ENCODE measurements at places on chromosomes 3 and 15.

DNA sequence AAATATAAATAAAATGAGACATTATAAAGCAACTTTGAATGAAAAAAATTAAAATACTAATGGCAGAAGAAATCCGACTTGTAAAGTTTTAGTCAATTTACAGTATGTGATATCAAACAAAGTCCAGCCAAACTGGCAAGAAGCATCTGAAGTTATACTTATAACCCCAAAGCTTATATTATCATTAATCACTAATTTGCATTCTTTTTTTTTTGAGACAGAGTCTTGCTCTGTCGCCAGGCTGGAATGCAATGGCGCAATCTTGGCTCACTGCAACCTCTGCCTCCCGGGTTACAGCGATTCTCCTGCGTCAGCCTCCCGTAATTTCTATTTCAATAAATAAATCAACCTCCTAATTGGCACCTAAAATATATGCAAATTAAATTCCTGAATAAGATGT is 80.1 kb downstream of the AQR start:
- no peak for DNase-seq

GRCh38 chr3:26621176-26621575 is 1.4 kb upstream of the LRRC3B start:
- no peak for DNase-seq

- DNase-seq, result no peak
These were observed 85.3 kb downstream of the RPLP1 start for GRCh38 chr15:69537901-69538300.

DNA sequence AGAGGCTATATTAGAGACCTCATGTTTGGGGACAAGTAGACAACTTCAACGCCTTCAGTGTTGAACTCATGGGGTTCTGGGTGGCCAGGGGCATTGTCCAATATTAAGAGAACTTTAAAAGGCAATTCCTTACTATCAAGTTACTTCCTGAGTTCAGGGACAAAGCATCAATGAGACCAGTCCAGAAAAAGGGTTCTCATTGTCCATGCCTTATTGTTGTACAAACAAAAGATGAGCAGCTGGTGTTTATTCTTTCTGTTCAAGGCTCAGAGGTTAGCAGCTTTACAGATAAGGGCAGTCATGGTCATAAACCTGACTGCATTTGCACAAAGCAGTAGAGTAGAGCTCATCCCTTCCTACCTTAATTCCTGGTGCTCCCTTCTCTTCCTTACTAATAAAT is 18.5 kb upstream of the PDHB start:
- DNase-seq, result no peak

- DNase-seq, result no peak
These were observed 20.8 kb downstream of the CORO2B start for GRCh38 chr15:68599560-68600071.

- peak; percentile 25 for DNase-seq
These were observed 5.2 kb upstream of the EBLN2 start for GRCh38 chr3:73056014-73056844.

DNA sequence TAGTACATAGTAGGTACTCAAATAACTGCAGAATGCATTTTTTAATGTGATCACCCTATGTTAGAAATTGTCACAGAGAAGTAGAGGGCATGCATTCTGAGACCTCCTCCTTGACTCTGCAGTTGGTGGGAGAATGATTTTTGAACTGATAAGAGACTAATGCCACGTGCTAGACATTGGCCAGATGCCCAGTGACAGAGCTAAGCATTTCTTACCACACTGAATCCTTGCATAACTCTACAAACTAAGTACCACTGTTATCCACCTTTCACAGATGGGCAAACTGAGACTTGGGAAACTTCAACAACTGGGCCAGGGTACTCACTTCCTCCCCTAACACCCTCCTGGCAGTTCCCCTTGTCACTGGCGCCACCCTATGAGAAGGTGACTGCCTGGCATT is 33.5 kb upstream of the SPATA12 start:
- DNase-seq, result no peak

DNA sequence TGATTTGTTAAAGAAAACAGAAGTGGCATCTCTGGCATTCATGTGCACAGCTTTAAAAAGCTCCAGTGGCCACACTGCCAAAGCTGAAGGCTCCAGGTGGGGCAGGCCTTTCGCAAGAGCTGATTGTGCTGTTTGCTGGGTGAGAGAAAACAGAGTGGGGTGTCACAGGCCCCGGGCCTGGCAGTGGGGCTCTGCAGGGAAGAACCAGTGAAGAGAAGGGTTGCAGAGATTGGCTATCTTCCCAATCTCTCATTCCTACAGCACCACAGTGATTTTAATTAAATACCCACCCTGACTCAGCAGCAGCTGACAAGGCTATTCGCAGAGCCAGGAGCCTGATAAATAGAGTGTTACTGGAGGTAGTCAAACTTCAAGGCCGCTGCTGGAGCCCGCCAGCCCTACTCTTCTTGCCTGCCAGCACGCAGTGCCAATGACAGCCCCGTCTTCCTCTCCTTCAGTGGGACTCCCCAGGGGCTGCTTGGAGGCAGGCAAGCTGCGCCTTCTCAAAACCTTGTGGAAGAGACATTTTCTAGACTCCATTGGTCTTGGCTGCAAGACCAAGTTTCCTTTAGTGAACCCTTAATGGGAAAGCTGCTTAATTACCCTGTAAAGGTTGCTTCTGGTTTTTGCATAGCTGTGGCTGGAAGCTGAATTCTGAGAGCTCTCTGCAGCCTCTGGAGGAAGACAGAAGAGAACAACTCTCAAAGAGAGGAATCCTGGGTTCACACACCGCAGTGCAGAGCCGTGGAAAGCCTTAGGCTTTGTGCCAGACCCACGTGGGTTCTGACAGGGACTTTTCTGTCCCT is 225.8 kb upstream of the SLCO3A1 start:
- no peak for DNase-seq

GRCh38 chr3:149376718-149377407 is 586 bp downstream of the TM4SF1 start:
- no peak for DNase-seq

DNA sequence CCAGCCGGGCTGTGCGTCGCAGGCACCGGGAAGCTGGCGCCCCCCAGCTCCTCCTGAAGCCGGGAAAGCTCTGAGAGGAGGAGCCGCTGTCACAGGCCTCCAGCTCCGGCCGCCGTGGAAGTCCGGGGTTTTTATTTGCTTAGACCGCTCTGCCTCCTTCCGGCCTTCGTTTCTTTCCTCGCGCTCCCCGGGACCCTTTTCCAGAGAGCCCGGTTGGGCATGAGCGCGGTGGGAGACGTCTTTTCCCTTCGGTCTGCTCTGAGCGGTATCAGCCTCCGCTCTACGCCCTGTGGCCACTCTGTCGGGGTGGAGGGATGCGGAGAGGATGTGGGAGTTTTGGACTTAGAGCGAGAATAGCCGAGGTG is 559 bp downstream of the SENP5 start:
- no peak for DNase-seq

GRCh38 chr3:161423911-161424522 is 52.7 kb upstream of the SPTSSB start:
- peak; percentile 58 for DNase-seq

GRCh38 chr3:16515885-16516420 is 2.5 kb upstream of the RFTN1 start:
- peak; percentile 19 for DNase-seq

- no peak for DNase-seq
These were observed 22.2 kb upstream of the CMTM8 start for GRCh38 chr3:32216172-32216783.

DNA sequence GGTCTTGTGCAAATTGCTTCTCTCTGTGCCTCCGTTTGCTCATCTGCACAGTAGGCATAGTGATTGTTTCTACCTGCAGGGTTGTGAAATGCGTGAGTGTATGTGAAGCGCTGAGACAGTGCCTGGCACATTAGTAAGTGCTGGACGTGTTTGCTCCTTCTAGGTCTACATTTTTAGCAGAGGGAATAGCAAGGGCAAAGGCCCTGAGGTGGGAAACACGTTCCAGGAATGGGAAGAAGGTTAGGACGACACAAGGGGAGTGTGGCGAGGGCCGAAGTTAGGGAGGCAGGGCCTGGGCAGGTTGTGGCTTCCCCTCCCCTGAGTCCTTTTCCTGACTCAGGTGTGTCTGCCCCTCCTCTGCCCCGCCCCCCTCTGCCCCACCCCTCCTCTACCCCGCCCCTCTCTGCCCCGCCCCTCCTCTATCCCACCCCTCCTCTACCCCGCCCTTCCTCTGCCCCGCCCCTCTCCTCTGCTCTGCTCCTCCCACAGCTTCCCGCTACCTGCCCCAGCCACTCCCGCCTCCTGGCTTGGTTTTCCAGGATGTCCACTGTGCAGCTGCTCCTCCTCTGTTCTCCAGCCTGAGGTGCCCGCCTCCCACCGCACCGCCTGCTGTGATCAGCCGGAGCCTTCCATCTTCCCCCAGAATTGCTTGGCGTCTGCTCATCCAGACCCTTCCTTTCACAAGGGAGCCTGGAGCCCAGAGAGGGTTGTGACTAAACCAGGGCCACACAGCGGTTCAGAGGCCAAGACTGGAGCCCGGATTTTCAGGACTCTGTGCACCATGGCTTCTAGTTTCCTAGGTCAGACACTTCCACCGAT is 31.1 kb upstream of the SMAD6 start:
- no peak for DNase-seq

DNA sequence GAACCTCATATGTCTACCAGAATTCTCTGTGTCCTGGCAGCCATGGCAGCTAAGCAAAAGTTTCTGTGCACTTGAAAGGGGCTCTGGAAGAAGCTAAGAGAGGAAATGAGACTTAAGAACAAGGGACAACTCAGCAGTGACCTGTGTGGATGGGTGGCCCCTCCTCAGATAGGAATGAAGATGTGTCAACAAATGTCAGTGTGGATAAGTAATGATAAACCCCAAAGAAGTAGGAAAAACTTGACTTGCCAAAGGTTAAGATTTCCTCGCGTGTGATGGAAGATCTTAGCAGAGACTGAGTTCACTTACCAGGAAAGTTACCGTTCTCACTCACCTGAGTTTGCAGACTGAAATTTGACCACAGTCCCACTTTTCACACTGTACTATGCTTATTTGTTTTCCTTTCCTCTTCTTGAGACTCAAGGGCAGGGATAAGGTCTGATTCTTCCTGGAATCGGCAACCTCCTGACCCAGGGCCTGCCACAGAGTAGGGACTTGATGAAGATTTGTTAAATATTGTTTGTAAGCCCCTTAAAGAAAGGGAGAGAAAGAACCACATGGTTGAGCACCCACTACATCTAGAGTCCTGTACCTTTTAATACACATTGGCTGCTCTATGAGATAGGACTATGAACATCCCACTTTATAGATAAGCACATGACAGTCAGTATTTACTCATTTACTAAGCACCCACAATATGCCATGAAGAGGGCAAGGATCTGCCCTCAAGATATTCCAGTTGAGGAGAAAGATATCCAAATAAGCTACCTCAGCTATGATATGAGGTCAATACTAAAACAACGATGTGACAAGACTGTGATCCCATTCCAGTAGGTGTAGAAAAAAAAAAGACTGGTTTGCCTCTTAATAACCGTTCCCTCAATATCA is 7.3 kb upstream of the HRH1 start:
- no peak for DNase-seq

- DNase-seq, result no peak
These were observed 957.1 kb downstream of the FHIT start for GRCh38 chr3:60294181-60294580.

GRCh38 chr15:69565066-69565655 is 112.5 kb downstream of the RPLP1 start:
- no peak for DNase-seq

- no peak for DNase-seq
These were observed 24.7 kb upstream of the TM4SF4 start for GRCh38 chr3:149449799-149450198.

DNA sequence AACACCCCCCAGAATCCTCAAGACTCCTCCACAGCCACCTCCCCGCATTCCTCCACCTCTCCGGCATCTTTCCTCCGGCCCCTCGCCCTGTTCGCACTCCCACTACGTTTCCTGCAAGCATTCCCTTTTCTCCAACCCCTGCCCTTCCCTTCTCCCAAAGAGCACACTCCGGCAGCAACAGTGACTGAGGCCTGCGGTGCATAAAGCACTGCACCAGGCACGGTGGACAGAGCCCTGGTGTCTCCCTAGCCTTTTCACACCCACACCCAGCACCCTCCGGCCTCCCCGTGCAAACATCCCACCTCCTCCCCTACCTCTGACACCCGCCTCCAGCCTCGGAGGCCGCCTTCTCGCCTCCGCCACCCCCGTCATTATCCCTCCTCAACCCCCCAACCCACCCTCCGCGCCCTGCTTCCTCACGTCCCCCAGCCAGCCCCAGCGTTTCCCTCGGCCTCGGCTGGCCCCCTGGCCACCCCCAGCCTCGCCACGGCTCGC is 577 bp downstream of the ZNF148 start:
- peak; percentile 22 for DNase-seq

DNA sequence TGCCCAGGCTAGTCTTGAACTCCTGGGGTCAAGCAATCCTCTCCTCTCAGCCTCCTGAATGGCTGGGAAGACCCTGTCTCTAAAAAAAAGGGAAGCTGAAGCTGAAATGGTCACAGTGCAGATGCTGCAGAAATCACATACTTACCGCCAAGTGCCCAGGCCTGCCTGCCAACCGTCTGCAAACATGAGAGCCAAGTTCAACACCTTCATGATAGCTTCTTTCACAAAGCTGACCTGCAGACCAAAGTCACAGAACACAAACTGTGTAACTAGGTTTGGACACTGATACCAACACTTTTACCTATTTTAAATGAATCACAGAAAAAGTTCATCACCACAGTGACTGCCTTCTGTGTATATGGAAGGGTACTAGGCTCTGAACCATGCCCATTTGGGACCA is 22.8 kb upstream of the CYFIP1 start:
- DNase-seq, result no peak

GRCh38 chr3:35408882-35409281 is 230.4 kb upstream of the ARPP21 start:
- DNase-seq, result no peak

- DNase-seq, result no peak
These were observed 6.6 kb downstream of the PPCDC start for GRCh38 chr15:75030023-75030413.

DNA sequence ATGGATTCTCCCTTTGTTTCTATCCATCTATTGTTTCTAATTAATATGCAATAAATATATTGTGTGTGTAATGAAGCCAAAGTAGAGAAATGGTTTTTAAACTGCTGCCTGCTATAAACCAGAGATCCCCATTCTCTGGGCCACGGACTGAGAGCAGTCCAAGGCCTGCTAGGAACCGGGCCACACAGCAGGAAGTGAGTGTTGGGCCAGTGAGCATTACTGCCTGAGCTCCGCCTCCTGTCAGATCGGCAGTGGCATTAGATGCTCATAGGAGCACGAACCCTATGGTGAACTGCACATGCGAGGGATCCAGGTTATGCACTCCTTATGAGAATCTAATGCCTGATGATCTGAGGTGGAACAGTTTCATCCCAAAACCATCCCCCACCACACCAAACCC is 85.2 kb upstream of the POMGNT2 start:
- DNase-seq, result no peak

- no peak for DNase-seq
These were observed 96.5 kb upstream of the PHLDB2 start for GRCh38 chr3:111762537-111762936.

DNA sequence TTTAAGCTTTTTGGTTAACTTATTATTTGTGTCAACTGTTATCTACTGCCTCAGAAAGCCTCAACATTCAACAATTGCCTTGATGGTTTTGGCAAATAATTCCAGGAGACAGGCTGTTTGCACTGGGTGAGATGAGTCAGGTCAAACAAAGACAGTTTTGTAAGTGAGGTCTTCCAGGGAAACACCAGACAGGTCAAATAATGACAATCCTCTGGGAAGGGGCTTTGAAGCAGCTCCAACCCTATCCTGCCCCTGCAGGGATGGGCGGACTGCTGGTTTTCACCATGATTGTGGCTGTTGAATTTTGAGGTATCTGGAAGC is 79.4 kb upstream of the PRR23E start:
- DNase-seq, result no peak

Data from CD4-positive, alpha-beta T cell treated with Interleukin-2 at 100 ng/mL for 4 hours (primary cell).